ENCODE measurements at places on chromosomes 5 and 9. TPM values are rescaled to one million over a fixed set of nuclear protein-coding genes. Genes with fewer than 3 reads are reported as not detected.

Gene GABRA6
- not detected for total RNA-seq

Gene FBXW2
- 42.8 TPM for total RNA-seq

Gene HTR4
- not detected for total RNA-seq

Gene AGGF1
- total RNA-seq = 15.5 TPM

Gene KLHL3
- total RNA-seq = 19.3 TPM

Gene CMYA5
- not detected for total RNA-seq

Gene ANKRD20A1
- 0.97 TPM for total RNA-seq

Gene DOCK2
- total RNA-seq = 0.16 TPM

Gene PRUNE2
- total RNA-seq = 4.9 TPM

Gene LAMC3
- 0.50 TPM for total RNA-seq

Gene GFI1B
- total RNA-seq = not detected

Gene NOTCH1
- 132 TPM for total RNA-seq

Gene DMRTA1
- 0.25 TPM for total RNA-seq

Gene PCDHB12
- total RNA-seq = 0.16 TPM
